D341Med (cell line): ENCODE measurements at places on chromosomes 5 and 9.

- no peak for DNase-seq
Measured at GRCh38 chr5:150297236-150297890, 5.3 kb downstream of the ARSI start.

DNA sequence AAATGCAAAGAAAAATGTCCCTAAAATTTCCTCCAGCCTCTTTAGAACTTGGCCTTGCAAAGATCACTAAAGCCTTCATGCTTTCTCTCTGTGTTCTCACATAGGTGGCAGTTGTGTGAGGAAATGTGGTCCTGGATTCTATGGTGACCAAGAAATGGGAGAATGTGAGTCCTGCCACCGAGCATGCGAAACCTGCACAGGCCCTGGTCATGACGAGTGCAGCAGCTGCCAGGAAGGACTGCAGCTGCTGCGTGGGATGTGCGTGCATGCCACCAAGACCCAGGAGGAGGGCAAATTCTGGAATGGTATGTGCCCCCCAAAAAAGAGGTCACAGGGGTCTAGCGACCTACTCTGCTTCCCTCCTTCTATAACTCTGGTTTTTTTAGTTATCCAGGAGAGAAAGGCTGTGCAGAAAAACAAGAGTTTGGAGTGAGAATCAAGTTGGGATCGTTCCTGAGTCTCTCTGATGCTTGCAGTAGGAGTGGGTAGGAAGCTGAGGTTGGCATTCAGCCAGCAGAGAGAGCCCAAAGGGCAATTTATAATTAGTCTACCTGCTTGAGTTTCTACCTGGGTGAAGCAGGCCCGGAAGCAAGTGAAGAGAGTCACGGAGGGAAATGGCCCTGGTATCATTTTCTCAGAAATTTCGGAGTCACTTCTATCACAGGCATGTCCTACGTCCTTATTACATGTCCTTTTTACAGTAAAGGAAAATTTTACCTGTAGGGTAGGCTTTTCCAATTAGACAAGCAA lies 97.5 kb downstream of the RFK start:
- DNase-seq = no peak

- DNase-seq = no peak
Measured at GRCh38 chr5:28726815-28727214, 1688.4 kb upstream of the CDH9 start.

GRCh38 chr9:120257483-120257882 lies 322.5 kb downstream of the CDK5RAP2 start:
- no peak for DNase-seq
